Right cardiac atrium (tissue), 5 donors: ENCODE measurements at places on chromosomes 5 and 9. TPM values are rescaled to one million over a fixed set of nuclear protein-coding genes. Genes with fewer than 3 reads are reported as not detected.

The C9orf43 gene
- total RNA-seq: 0.47 TPM

The PCDHGA1 gene
- 1.7 TPM for total RNA-seq

The CNTFR gene
- total RNA-seq: 51.5 TPM

The FREM1 gene
- total RNA-seq: 3.9 TPM

The PCDHGB7 gene
- 10.6 TPM for total RNA-seq

The CARD6 gene
- 7.7 TPM for total RNA-seq

The ABCA1 gene
- total RNA-seq: 14.2 TPM

The DROSHA gene
- 30.5 TPM for total RNA-seq

The NKD2 gene
- total RNA-seq: 8.6 TPM

The FAM81B gene
- total RNA-seq: 6.8 TPM

The SEC24A gene
- total RNA-seq: 8.4 TPM

The TRAF1 gene
- total RNA-seq: 5.5 TPM

The FBP2 gene
- total RNA-seq: 0.23 TPM

The YIPF5 gene
- total RNA-seq: 29.6 TPM

The TIGD6 gene
- 3.2 TPM for total RNA-seq

The NME5 gene
- 6.8 TPM for total RNA-seq

DNA sequence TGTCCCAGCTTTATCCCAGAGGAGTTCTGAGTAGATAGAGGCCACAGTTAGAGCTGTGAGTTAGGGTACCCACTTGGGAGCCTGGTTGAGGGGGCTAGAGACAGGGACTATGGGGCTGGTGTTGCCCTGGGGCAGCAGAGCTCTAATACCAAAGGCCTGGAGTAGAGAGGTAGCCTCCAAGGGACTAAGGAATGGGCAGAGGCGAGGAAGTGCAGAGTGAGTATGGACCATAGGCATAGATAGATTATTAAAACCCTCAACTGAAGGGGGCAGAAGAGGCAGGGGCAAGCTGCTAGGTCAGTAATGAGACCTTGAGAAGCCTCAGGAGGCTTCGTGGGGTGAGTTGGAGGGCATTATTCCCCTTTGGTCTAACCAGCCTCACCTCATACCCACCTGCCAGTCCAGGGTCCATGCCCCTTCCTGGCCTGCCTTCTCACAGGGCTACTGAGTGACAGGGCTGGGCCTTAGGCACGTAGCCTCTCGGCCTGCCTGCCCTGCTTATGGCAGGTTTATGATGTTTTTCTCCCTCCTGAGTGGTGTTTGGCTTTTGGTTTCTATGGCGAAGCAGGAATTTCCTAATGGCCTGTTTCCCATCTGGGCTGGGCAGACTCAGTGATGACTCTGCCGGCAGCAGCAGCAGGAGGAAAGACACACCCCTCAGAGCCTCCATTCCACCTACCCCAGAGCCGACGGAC lies 8.0 kb downstream of the PDLIM4 start:
- peak; percentile 77 for DNase-seq

DNA sequence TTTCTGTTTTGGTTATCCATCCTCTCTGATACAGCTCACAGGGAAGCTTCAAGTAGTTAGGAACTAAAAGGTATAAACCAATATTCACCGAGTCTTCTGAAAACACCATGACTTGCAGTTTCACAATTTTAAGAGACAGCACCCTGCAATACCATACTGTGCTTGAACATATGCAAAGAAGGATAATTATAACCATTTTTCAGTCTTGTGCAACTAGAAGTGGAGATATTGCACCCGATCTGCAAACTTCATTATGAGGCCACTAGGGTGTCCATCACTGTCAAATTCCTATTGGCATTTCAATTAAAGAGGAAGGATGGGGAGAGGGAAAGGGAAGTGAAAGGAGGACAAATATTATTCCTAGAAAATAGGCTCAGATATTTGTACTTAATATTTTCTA lies 32.4 kb upstream of the CEP120 start:
- DNase-seq: no peak

GRCh38 chr5:142864290-142865260 lies 94.4 kb downstream of the ARHGAP26 start:
- DNase-seq: no peak

DNA sequence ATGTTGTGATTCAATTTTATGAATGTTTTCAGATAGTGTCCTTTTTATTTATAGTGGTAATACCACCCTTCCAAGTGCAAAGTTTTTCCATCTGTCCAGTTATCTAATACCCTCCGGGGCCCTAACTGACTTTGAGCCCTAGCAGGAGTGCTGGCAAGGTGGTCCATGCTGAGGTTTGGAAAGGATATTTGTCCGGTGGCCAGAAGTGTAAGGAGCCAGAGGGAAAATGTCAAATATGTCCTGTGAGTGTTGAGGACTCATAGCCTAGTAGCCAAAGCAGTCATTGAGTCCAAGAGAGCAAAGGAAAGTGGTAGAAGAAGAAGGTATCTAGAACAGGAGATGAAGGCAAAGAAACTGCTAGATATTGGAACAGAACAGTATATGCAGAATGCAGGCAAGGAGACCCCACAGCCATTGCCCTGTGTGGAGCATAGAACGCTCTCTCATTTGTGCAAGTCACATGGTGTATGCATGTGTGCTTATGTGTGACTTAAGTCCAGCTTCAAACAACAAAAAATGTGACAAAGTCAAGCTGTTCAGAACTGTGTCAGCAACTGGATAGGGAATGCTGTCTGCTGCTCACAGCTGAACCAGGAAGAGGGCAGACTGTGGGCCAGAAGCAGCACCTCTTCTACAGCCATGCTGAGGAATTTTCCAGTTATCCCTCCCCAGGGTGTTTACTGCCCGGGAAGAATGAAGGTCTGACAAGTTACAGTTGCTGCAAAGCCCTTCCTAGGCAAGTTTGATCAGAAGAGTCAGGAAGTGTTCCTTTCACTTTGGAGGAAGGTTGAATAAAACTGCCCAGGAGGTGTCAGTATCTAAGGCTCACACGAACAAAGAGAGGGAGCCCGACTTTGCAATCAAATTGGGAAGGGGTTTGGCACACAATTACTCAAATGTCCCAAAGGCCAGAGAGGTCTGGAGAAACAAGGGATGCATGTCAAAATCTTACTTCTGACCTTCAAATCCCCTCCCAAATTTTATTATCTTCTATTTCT lies 463.3 kb upstream of the DMAC1 start:
- DNase-seq: peak; percentile 74

DNA sequence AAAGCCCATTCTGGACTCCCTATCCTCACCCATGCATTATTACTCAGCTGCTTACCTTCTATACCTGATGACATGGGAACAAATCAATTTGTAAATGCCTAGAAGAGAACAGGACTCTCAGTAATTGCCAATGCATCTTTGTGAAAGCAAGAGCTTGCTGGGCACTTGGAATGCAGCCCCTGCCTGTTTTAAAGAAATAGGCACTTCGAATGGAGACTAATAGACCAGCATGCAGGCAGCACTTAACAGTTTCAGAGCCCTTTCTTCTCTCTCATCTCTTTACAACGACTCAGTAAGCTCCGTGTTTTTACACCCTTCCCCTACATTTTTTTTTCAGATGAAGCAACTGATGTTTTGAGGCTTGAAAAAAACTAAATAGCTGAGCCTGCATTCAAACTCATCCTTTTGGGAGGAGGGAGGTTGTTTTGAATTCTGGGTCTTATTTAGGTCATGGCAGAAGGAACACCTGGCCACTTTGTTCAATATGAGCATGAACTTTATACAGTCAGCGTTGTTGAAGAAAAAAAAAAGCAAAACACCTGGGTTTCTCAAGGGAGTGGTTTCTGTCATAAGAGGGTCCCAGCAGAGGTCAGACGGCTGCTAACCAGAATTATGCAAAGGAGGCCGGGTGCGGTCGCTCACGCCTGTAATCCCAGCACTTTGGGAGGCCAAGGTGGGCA lies 34.6 kb upstream of the WHRN start:
- DNase-seq: no peak

GRCh38 chr9:13432904-13433303 lies 153.4 kb upstream of the MPDZ start:
- no peak for DNase-seq

DNA sequence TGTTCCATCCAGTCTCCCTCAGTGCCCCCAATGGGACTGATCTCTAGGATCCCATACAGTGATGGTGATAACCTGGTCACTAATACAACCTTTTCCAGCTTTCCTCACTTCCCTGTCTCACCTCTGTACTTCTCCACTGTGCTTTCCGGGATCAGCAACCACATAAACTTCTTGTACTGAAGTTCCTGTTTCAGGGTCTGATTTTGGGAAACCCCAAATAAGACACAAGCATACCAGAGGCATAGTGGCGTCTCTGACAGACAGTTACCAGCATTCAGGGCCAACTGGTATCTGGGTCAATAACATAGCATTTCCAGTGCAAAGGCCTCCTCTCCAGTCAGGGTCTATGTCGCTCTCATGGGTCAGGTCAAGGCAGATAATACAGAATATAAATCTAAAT lies 64.3 kb downstream of the GLDC start:
- DNase-seq: no peak

DNA sequence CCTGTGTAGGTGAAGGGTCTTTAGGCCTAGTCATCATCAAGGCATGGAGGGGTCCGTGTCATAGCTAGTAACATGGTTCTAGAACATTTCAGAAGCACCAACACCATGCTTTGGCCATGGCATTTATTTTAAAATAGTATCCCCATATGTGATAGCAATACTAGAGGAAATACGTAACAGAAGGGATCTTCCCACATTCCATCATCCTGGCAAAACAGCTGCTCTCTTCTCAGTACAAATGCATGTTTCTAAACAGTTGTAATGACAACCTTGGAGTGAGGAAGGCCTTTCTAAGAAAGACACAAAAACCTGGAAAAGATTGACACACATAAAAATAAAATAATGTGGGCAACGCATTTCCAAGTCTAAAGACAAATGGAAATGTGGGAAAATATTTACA lies 97.6 kb downstream of the GADD45G start:
- DNase-seq: no peak

GRCh38 chr9:100697339-100697738 lies 119.5 kb downstream of the CAVIN4 start:
- no peak for DNase-seq

DNA sequence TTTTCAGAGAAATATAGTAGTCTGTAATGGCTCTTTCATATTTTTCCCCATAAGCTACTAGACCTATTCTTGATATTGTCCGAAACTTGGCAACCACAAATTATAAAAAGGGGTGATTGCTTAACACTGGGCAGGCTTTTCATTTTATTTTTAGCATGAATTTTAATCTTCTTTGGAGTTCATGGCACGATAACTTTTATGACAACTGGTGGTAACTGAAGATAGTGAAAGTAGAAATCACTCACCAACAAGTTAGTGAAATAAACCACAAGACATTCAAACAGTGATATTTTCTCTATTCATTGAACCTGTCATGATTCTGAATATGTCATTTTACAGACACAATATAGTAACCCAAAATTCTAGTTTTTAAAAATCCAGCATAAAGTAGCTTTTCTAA lies 213.9 kb downstream of the PRDM9 start:
- no peak for DNase-seq

GRCh38 chr5:84057211-84057610 lies 327.5 kb downstream of the EDIL3 start:
- DNase-seq: no peak

GRCh38 chr9:37029776-37030610 lies 4.1 kb downstream of the PAX5 start:
- DNase-seq: no peak

- DNase-seq: peak; percentile 41
These were observed 32.5 kb downstream of the SHB start for GRCh38 chr9:38036359-38037084.

- DNase-seq: no peak
These were observed 32.0 kb downstream of the CPEB4 start for GRCh38 chr5:173920024-173920753.

GRCh38 chr5:124628721-124629596 lies 117.5 kb downstream of the ZNF608 start:
- DNase-seq: peak; percentile 59

GRCh38 chr5:80756292-80756691 lies 101.5 kb upstream of the DHFR start:
- DNase-seq: no peak

DNA sequence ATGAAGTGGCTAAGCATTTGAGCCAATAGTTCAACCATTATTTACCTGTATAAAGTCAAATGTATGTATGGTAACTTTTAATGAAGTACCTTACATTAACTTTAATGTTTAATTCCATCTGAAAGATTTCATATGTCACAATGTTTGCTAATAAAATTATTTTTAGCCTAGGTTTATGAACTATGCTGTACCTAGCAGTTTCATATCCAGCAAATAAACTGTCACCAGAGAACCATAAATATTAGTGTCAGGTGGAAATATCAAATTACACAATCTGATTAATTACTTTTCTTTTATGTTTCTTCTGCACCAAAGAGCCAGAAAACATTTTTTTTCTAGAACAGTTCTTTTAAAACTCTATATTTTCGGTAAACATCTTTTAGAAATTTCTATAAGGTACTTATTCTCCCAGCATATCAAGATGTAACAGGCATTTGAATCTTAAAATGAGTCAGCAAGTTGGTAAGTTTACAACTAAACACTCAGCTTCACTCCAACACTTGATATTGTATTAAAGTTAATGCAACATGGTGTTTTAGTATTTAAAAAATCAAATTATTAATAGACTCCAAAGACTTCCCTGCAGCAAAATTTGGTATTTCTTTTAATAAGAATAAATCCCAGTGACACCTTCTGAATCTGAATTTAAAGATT lies 8.5 kb upstream of the CCDC192 start:
- DNase-seq: no peak

- DNase-seq: no peak
These were observed 65.3 kb downstream of the FAM174A start for GRCh38 chr5:100600298-100600994.

GRCh38 chr5:14206028-14206725 lies 63.0 kb downstream of the TRIO start:
- DNase-seq: no peak

DNA sequence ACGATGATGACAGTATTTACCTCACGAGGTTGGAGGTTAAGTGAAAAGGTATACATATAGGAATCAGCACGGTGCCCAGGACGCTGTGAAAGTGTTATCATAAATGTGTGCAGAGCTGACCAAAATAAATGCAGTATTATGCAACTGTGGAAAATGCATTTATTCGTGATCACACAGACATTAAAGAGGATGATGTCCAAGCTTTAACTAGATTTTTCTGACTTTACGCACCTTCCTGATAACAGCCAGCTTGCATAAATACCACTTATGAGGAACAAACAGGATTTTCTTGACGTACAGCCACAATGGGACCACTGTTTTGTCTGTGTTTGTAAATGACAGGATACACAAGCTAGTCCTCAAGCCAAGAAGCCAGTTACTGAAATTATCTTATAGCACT lies 71.4 kb upstream of the ATP10B start:
- no peak for DNase-seq

- peak; percentile 95 for DNase-seq
These were observed 14.3 kb upstream of the GPX3 start for GRCh38 chr5:151005950-151006576.
